ENCODE measurements at places on chromosomes 4 and X. TPM values are rescaled to one million over a fixed set of nuclear protein-coding genes. Genes with fewer than 3 reads are reported as not detected.

PFKFB1 gene
- total RNA-seq = not detected

GABRQ gene
- 0.27 TPM for total RNA-seq

IL2RG gene
- 0.54 TPM for total RNA-seq

GABRB1 gene
- not detected for total RNA-seq

NIPAL1 gene
- 0.94 TPM for total RNA-seq

AWAT2 gene
- total RNA-seq = not detected
